T-helper 17 cell (primary cell): ENCODE measurements at places on chromosomes 12 and 14. TPM values are rescaled to one million over a fixed set of nuclear protein-coding genes. Genes with fewer than 3 reads are reported as not detected.

DNA sequence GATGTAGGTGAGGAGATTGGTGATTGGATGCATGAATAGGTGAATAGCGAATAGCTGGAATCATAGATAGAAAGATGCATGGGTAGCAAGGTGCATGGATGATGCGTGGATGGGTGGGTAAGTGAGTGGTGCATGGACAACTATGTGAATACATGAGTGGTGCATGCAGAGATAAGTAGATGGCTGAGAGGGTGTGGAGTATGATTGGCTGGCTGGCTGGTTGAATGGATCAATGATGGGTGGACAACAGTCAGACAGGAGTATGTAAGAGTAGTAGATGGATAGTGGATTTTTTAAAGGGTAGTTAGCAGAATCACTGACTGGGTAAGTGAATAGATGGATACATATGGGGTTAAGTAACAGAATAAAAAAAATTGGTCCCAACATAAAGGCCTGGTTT, 33.9 kb downstream of the SERPINA3 start:
- DNase-seq: no peak

DNA sequence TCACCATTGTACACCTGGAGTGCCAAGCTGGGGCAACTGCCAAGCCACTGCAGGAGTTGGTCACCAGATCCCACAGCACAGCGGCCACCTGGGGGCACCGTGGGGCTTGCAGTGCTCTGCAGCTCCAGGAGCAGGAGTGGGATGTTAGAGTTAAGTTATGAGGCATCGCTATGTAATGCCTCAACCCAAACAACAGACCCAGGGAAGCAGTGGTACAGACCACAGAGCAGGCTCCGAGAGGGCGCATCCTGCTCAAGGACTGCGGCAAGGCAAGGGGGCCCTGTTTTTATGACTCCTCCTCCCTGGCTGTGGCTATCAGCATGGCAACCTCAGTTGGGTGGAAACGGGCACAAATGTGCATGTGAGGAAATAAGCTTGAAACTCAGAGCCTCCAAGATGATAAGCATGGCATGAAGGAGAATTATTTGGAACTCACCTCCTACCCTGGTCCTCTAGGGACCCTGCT, 63.1 kb downstream of the ARL6IP4 start:
- DNase-seq: peak; percentile 41

DNA sequence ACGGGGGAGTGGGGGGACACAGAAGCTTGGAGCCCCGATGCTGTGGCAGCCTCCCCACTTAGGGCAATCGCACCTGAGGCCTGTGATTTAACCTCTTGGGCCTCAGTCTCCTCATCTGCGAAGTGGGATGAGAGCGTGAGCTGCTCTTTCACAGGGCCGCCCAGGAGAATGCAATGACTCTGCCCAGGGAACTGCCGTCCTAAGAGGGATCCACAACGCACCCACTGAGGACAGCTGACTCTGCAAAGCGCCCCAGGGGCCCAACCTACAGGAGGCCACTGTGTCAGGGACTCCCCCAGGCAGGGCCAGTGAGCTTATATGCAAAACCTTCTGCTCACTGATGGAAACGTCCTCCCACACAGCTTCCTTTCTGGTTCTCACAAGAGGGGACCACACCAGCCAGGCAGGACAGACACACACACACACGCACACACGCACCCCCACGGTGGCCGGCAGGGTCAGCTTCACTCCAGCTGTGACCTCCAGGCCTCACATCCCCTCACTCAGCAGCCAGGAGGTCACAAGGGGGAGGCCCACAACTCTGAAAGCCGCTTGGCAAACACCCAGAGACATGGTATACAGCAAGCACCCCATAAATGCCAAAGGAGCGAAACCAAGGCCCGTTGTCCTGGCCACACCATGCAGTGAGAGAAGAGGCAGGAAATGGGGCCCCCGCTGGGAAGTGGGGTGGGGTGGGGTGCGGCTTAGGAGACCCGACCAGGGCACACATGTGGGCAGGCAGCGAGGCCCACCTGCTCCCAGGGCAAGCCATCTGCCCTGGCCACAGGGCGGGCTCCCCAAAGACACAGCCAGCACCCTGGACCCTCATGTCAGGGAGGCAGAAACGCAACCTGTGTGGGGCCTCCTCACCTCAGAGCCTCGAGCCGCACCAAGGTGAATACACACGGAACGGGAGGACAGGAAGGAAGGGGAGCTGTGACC, 73.3 kb downstream of the NCOR2 start:
- DNase-seq: no peak

- no peak for DNase-seq
Measured at GRCh38 chr12:52223406-52224039, 9.5 kb upstream of the KRT7 start.

- no peak for DNase-seq
Measured at GRCh38 chr12:109582636-109583035, 9.0 kb downstream of the MVK start.

- DNase-seq: no peak
Measured at GRCh38 chr12:82461836-82462235, 103.5 kb downstream of the METTL25 start.

COX8C gene
- not detected for total RNA-seq

SMOC1 gene
- total RNA-seq: not detected

LALBA gene
- not detected for total RNA-seq

DNA sequence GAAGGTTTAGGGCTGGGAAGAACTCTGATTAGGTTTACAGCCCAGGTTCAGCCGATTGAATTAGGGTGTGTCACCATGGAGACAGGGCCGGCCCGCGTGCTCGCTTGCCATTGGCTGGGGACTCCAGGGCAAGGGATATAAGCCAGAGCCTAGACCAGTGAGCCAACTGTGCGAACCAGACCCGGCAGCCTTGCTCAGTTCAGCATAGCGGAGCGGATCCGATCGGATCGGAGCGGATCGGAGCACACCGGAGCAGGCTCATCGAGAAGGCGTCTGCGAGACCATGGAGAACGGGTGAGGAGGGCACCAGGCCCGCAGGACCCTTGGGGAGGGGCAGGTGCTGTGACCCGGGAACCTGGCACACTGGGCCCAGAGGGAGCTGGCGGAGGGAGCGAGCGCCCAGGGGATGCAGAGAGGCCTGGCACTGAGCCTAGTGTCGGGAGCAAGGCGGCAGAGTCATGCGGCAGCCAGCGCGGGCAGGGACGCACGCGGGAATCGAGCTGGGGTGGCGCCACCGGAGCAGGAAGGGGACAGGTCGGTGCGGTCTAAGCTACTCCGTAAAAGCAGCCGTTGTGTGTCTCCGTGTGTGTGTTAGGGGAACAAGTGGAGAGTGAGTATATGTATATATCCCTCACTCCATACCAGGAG, at the start of gene PNP:
PNP (plus strand) TSS at position 165 of the 648 bp plus-strand sequence; CDS start at position 284, 119 bp downstream.
- DNase-seq: peak; percentile 81

- no peak for DNase-seq
Measured at GRCh38 chr12:122517877-122518276, 8.9 kb downstream of the RSRC2 start.

DNA sequence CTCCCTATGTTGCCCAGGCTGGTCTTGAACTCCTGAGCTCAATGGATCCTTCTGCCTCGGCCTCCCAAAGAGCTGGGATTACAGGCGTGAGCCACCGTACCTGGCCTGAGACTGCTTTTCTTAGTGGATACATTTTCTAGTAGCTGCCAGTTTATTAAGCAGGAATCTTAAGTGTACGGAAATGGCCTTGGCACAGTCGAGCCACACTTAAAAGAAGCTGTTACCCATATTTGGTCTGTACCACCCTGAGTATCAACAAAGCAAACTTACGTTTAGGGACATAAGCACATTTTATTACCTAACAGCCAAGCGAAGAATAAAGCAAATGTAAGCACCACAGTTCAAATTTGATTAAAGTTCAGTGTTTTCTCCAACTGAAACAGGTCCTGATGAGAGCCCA, 50.7 kb upstream of the NR2C1 start:
- no peak for DNase-seq

DNA sequence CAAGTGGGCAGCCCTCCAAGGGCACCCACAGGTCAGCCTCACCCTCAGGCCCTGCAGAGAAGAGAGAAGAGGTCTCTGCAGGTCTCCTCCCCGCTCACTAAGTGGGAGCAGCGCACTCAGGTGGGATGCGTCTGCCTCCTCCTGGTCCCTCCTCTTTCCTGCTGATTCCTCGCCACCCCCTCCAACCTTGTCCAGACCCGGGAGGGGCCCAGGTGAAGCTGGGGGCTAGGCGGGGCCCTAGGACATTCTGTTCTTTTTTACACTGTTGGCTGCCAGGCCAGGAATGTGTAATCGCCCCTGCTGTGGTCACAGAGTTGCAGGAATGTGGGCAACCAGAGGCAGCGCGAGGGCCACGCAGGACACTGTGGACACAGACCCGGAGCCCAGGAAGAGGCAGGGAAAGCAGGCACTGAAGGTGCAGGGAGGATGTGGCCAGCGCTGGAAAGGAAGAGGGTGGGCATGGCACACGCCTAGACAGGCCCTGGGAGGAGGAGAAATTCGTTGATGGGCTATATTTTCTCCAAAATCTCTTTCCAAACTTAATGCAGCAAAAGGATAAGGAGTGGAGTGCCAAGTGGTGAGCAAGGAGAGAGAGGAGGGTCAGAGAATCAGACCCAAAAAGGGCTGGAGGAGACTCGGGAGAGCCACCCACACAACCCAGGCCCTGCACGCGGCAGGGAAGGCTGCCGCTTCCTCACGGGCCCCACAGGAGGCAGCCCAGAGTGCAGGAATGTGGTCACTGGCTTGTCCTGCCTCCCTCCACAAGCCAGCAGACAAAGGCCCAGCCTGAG, 911 bp upstream of the SCNN1A start:
- DNase-seq: no peak

GRCh38 chr12:26011099-26011498, 52.6 kb downstream of the RASSF8 start:
- DNase-seq: no peak

GRCh38 chr12:9648701-9649531, 20.6 kb upstream of the CLEC2D start:
- DNase-seq: no peak

- no peak for DNase-seq
Measured at GRCh38 chr14:75395862-75396261, 32.0 kb upstream of the JDP2 start.

DNA sequence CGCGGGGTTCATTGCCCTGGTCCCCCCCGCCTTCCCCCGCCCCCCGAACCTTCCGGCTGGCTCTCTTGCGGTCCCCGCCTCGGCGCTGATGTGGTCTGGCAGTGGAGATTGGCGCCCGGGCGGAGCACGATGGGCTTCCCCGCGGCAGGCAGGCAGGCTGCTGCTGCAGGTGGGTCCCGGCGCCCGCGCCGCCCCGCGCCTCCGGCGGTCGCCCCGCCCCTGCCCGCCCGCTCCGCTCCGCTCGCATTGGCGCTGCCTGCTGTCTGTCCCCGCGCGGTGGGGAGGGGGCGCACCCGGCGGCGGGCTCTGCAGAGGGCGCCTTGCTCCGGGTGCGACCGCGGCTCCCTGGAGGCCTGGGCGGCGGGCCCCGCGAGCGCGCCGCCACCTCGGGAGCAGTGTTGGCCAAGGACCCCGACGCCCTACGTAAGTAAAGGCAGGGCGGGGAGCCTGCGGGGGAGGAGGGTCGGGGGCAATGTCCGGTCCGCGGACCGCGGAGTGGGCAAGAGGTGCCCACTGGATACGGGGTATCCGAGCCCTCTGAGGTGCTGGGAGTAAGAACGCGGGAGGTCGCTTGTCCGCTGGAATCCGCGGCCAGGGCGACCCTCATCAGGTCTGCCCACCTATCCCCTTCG, at the start of gene AKAP5:
AKAP5 (plus strand) TSS at position 309 of the 632 bp plus-strand sequence. CDS start 2,896 bp downstream, outside the sequence.
- DNase-seq: peak; percentile 56

DNA sequence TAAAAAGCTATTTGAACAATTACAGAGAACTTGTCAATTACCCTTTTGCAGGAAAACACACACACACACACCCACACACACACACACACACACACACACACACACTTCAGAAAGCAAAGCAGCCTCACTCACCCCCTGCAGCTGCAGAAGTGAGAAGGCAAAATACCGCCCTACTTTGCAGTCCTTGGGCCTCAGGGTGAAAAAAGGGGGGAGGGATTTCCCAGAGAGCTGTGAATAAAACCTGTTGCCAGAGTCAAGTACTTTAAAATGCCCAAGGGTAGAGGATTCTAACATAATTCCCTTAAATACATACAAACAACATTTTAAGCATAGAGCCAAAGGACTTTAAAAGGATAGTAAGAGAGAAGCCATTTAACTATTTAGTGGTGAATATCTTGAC, 285.9 kb downstream of the MDGA2 start:
- no peak for DNase-seq

DNA sequence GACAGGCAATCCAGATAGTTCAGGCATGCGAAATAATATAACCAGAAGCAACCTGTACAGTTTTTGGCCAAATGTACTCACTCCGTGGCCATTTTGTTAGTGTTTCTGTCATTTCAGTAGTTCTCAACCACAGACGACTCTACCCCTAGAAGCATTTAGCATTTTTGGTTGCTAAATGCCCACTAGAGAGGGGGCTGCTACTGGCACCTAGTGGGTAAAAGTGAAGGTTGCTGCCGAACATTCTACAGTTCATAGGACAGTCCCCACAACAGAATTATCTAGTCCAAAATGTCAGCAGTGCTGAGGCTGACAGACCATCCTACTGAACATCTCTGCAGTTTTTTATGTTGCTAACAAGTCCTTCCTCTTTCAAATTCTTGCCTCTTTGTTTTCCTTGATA, 107.4 kb downstream of the TSHR start:
- DNase-seq: no peak

DNA sequence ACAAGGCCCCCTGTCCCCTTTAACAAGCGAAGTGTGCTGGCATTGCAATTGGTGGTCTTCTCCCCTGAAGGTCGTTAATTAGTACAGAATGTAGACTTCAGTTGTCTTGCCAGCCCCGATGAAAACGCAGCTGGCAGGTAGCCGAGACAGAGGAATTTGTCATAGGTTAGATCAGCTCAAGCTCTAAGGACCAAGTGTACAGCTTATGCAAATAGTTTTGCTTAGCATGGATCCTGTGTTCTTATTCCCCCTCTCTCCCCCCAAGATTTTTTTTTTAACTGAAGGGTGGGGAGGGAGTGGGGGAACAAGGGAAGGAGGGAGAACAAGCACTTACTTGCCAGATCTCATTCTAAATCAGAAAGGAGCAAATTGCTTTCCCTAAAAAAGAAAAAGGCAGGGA, 58.6 kb upstream of the PARP11 start:
- no peak for DNase-seq

DNA sequence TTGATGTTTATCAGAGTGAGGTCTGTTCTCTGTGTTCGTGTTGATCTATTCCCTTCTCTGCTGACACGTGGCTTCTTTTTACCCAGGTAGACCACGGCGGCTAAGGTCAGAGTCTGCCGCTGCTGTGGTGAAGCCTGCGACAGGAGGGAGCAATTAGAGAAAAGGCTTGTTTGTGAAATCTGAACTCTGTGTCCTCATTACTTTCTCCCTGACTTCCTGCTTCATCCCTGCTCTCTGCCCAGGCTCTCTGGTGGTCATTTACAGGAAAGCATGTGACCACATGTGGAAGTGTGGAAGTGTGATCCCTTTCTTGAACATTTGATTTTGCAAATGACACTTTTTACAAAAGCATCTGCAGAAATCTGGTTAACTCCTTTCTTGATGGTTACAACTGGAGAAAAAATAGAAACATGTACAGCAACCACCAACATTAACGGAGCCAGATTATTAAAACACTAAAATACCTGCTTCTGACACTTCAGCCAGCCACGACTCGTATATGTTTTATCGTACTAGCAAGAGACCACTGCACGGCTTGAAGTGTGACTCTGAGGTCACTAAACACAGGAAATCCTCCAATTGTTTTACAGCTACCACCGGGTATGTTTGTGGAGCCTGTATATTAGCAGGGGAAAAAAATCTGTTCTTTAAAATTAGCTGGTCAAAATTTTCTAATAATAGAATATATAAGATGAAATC, 388.6 kb upstream of the TMPO start:
- DNase-seq: no peak
